ENCODE measurements at places on chromosomes 2 and 18.
A peak's percentile ranks its signal among the peaks of the same experiment; 100 is the strongest.

- no peak overlapping the region for H3K27ac ChIP-seq
- no peak for DNase-seq
- H3K36me3 ChIP-seq, result no peaks in the 10 kb centered on the region
- no peak overlapping the region for H3K4me3 ChIP-seq
- H3K4me1 ChIP-seq, result no peaks in the 10 kb centered on the region
Measured at GRCh38 chr2:925309-925708, 25.3 kb upstream of the SNTG2 start.

GRCh38 chr18:46445522-46446313 lies 211.3 kb downstream of the LOXHD1 start:
- H3K27me3 ChIP-seq, result no peaks in the 10 kb centered on the region
- H3K4me3 ChIP-seq, result no peak overlapping the region
- DNase-seq, result no peak
- H3K27ac ChIP-seq, result no peak overlapping the region
- H3K36me3 ChIP-seq, result peaks cover 3% of the 10 kb centered on the region

DNA sequence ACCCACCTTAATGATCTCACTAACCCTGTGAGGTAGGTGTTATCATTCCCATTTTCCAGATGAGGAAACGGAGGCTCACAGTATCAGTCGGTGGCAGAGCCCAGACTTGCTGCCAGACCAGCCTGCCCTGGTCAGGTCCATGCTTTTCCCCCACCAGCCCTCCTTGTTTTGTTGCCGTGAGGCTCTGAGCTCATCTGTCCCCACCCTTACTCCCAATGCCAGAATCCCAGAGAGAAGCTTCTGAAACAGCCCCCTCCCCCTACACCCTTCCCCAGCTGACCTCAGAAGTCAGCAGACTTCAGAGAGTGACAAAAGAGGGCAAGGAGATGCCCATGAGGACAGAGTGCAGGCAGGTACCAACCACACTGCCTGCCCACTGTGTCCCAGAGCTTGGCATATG lies 20.8 kb upstream of the TNS1 start:
- H3K4me3 ChIP-seq, result no peak overlapping the region
- no peaks in the 10 kb centered on the region for H3K4me1 ChIP-seq
- no peak overlapping the region for H3K27ac ChIP-seq

DNA sequence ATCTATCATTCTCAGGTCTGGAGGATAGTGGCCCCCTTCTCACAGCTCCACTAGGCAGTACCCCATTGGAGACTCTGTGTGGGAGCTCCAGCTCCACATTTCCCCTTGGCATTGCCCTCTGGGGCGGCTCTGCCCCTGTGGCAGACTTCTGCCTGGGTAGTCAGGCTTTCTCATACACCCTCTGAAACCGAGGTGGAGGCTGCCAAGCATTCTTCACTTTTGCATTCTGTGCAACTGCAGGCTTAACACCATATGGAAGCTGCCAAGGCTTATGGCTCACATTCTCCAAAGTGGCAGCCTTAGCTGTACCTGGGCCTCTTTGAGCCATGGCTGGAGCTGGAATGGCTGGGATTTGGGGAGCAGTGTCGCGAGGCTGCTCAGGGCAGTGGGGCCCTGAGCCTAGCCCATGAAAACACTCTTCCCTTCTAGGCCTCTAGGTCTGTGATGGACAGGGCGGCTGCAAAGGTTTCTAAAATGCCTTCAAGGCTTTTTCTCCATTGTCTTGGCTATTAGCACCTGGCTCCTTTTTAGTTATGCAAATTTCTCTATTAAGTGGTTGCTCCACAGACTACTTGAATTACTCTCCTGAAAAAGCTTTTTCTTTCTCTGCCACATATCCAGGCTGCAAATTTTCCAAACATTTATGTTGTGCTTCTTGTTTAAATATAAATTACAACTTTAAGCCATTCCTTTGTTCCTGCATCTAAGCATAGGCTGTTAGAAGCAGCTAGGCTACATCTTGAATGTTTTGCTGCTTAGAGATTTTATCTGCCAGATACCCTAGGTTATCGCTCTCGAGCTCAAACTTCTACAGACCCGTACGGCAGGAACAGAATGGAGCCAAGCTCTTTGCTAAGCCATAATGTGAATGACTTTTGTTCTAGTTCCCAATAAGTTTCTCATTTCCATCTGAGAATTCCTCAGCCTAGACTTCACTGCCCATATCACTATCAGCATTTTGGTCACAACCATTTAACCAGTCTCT lies 206.5 kb downstream of the CPS1 start:
- no peak for DNase-seq
- no peaks in the 10 kb centered on the region for H3K4me1 ChIP-seq
- no peaks in the 10 kb centered on the region for H3K27me3 ChIP-seq
- H3K4me3 ChIP-seq, result no peak overlapping the region
- no peak overlapping the region for H3K27ac ChIP-seq
- H3K36me3 ChIP-seq, result no peaks in the 10 kb centered on the region

DNA sequence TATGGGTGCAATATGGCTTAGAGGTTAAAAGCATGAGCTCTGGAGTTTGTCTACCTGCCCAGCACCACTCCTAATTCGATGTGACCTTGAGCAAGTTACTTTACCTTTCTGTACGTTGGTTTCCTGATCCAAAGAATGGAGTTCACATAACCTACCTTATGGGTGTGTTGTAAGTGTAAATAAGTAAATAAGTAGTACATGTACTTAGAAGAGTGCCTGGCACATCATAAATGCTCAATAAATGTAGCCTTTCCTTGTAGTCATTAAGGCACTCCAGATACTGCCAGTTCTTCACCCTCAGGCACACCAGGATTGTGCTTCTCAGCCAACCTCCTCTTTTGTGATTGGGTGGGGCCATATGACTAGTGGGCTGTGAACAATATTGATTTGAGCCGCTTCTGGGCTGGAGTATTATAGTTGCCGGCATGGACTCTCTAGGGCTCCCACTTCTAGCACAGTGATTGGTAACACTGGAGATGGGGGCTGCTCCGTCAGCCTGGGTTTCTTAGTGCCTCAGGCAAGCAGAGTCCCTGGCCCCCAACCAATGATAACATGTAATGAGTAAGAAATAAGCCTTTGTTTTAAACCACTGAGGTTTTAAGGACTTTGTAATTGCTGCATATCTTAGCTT lies 101.7 kb upstream of the NOSTRIN start:
- peak overlapping the region; percentile 73 for H3K27ac ChIP-seq
- no peak overlapping the region for H3K4me3 ChIP-seq
- H3K27me3 ChIP-seq, result no peaks in the 10 kb centered on the region
- peaks cover 54% of the 10 kb centered on the region for H3K4me1 ChIP-seq
- DNase-seq, result peak; percentile 67

- H3K27ac ChIP-seq, result no peak overlapping the region
- no peak for DNase-seq
- no peaks in the 10 kb centered on the region for H3K36me3 ChIP-seq
- H3K4me1 ChIP-seq, result no peaks in the 10 kb centered on the region
- peaks cover 4% of the 10 kb centered on the region for H3K27me3 ChIP-seq
- no peak overlapping the region for H3K4me3 ChIP-seq
Measured at GRCh38 chr2:70927138-70927537, 8.6 kb upstream of the ATP6V1B1 start.

- no peaks in the 10 kb centered on the region for H3K4me1 ChIP-seq
- no peak overlapping the region for H3K4me3 ChIP-seq
- DNase-seq, result no peak
- H3K27me3 ChIP-seq, result no peaks in the 10 kb centered on the region
- no peak overlapping the region for H3K27ac ChIP-seq
Measured at GRCh38 chr2:161873707-161874106, 200.3 kb downstream of the DPP4 start.

GRCh38 chr2:120469426-120469825 lies 123.5 kb downstream of the INHBB start:
- no peaks in the 10 kb centered on the region for H3K4me1 ChIP-seq
- no peak for DNase-seq
- H3K4me3 ChIP-seq, result no peak overlapping the region
- H3K27ac ChIP-seq, result no peak overlapping the region
- no peaks in the 10 kb centered on the region for H3K27me3 ChIP-seq
- no peaks in the 10 kb centered on the region for H3K36me3 ChIP-seq

DNA sequence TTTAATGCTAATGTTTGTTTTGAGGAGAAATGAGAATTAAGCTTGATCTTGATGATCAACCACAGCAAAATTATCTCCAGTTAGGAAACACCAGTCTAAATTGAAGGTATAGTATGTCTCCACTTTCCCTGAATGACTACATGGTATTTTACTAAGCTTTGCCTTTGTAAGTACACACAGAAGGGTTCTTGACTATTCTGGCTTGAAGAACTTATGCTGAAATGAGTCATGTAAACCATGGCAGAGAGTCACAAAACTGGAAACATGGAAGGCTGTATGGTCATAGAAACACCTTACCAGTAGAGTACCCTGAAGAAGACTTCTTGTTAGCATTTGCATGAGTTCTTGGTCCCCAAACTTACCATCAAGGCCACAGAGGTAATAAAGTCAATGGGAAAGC lies 250.5 kb downstream of the SLC8A1 start:
- H3K27me3 ChIP-seq, result no peaks in the 10 kb centered on the region
- DNase-seq, result no peak
- no peaks in the 10 kb centered on the region for H3K36me3 ChIP-seq
- H3K4me1 ChIP-seq, result no peaks in the 10 kb centered on the region
- no peak overlapping the region for H3K27ac ChIP-seq
- H3K4me3 ChIP-seq, result no peak overlapping the region

- H3K27me3 ChIP-seq, result no peaks in the 10 kb centered on the region
- no peaks in the 10 kb centered on the region for H3K4me1 ChIP-seq
- H3K36me3 ChIP-seq, result no peaks in the 10 kb centered on the region
- H3K27ac ChIP-seq, result no peak overlapping the region
- no peak overlapping the region for H3K4me3 ChIP-seq
Measured at GRCh38 chr18:45801416-45802004, 24.0 kb upstream of the SIGLEC15 start.

GRCh38 chr18:389658-390357 lies 110.7 kb downstream of the COLEC12 start:
- H3K27ac ChIP-seq, result no peak overlapping the region
- no peaks in the 10 kb centered on the region for H3K4me1 ChIP-seq
- no peak for DNase-seq

DNA sequence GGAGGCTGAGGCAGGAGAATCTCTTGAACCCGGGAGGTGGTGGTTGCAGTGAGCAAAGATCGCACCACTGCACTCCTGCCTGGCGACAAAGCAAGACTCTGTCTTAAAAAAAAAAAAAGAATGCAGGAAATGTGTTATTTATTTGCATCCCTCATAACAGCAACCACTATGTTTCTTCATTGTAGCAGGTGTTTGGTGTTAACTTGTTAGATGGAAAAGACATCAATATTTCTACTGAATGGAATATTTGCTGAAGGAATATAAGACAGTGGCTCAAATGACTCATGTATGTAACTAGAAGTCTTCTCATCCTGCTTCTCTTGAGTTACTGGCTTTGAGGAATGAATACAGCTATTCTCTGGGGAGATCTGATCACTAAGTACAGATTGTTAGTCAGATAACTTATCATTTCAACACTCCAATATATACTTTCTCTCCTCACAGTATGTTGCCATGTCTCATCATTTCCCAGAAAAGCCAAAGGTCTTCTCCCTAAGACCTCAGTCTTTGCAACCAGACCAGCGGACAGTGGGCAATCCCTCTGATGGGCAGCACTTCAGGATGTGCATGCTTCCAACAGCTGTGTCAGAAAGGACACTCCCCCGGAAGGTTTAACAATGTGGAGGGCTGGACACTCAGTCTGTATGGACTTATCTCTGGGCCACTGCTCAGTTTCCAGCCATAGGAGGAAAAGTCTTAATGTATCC lies 104.4 kb upstream of the STK17B start:
- no peaks in the 10 kb centered on the region for H3K36me3 ChIP-seq
- no peak for DNase-seq
- H3K27ac ChIP-seq, result peak overlapping the region; percentile 84
- H3K4me1 ChIP-seq, result peaks cover 10% of the 10 kb centered on the region
- no peaks in the 10 kb centered on the region for H3K27me3 ChIP-seq

DNA sequence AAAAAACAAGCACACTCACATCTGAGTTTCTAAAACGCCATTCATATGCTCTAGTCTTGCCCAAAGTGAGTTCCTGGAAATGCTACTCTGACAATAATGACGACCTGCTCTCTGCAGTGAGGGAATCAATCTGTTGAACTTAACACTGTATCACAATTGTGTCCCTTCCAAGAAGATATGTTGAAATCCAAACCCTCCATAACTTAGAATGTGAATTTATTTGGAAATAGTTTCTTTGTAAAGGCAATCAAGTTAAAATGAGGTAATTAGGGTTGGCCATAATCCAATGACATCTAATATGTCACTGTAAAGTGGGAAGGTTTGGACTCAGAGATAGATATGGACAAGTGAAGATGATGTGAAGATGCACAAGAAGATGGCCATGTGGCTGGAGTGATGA lies 264.5 kb downstream of the CD226 start:
- no peak overlapping the region for H3K27ac ChIP-seq
- DNase-seq, result no peak
- H3K36me3 ChIP-seq, result no peaks in the 10 kb centered on the region
- no peaks in the 10 kb centered on the region for H3K27me3 ChIP-seq
- no peak overlapping the region for H3K4me3 ChIP-seq

DNA sequence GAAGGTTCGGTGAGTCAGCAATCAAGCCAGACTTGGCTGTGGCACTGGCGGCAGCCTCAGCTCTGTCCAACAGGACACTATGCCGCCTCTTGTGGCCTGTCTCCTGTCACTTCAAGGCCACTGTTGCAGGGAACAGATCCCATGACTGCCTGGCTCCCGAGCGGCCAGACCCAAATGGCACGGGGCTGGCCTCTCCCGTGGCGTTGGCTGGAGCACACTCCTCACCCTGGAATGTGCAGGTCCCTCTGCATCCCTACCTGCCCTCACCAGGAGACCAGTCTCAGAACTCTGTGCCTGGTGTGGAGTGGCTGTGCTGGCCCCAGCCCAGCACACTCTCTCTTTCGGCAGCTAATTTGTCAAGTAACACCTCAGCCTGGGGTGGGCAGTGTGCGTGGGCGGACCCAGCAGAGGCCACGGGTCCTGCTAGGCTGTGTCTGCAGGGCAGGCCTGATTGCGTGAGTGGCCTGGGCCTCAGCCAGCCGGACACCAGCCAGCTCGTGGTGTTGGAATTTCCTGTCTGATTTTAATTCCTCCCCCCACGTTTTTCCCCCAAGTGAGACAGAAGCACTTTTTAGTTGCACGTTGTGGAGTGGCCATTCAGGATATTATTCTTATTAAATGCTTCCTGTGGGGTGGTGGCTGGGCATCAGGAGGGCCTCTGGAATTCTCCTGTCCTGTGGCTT lies 179.3 kb downstream of the GLI2 start:
- no peaks in the 10 kb centered on the region for H3K4me1 ChIP-seq
- peaks cover 34% of the 10 kb centered on the region for H3K27me3 ChIP-seq
- H3K4me3 ChIP-seq, result no peak overlapping the region
- no peak for DNase-seq

GRCh38 chr18:12015416-12016062 lies 34.2 kb downstream of the IMPA2 start:
- DNase-seq, result peak; percentile 94
- H3K4me3 ChIP-seq, result no peak overlapping the region
- peaks cover 5% of the 10 kb centered on the region for H3K36me3 ChIP-seq
- peak overlapping the region; percentile 66 for H3K27ac ChIP-seq

GRCh38 chr18:46632401-46633071 lies 24.5 kb downstream of the LOXHD1 start:
- no peak overlapping the region for H3K4me3 ChIP-seq
- no peaks in the 10 kb centered on the region for H3K36me3 ChIP-seq
- DNase-seq, result no peak
- H3K4me1 ChIP-seq, result no peaks in the 10 kb centered on the region
- no peak overlapping the region for H3K27ac ChIP-seq

GRCh38 chr2:52356556-52356955 lies 1324.6 kb upstream of the NRXN1 start:
- no peak for DNase-seq
- no peak overlapping the region for H3K4me3 ChIP-seq
- H3K27ac ChIP-seq, result no peak overlapping the region
